Stimulated activated CD8-positive, alpha-beta memory T cell treated with anti-CD3 and anti-CD28 coated beads, Interleukin-12 subunit alpha, Interleukin-12 subunit beta, amount 100 ng/mL, for 4 hours (primary cell): ENCODE measurements at places on chromosomes 2 and 18.

- DNase-seq, result no peak
Measured at GRCh38 chr18:39724652-39725051, 2159.1 kb upstream of the CELF4 start.

DNA sequence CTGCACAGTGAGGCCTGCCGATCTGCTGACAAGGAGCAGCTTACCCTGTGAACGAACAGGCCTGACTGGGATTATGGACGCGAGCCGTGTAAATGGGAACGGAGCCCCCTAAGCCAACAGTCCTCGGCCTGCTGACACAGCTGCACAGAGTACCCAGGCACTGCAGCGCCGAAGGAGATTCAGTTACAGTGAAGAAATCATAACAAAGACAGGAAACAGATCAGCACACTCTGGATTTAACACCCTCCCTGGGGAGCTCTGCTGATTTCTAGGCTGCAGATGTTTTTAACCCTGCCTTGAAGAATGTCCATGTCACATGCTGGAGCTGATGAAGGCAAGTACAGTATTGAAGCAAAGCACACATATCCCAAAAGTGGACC, 43.4 kb downstream of the COLEC12 start:
- DNase-seq, result no peak

GRCh38 chr2:96249654-96250053, 16.1 kb downstream of the TMEM127 start:
- no peak for DNase-seq

DNA sequence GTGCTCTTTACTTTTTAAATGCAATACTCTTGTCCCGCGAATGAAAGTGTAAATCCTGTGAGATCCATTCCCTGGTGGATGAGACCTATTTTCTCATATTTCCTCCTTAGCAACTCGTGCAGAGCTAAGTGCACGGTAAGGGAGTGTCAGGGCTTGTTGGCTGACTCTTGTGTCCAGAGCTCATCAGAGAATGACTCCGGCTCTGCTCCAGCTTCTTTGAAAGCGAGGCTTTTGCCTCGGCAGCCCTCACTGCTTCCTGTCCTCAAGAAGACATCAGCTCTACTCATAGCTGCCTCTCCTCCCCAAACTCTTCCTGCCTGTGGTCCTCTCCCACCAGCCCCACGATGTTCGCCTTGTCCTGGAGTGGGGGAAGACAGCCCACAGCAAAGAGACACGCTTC, 70.7 kb downstream of the LIPG start:
- DNase-seq, result no peak

- DNase-seq, result peak; percentile 25
Measured at GRCh38 chr18:45874491-45875184, 49.2 kb downstream of the SIGLEC15 start.

DNA sequence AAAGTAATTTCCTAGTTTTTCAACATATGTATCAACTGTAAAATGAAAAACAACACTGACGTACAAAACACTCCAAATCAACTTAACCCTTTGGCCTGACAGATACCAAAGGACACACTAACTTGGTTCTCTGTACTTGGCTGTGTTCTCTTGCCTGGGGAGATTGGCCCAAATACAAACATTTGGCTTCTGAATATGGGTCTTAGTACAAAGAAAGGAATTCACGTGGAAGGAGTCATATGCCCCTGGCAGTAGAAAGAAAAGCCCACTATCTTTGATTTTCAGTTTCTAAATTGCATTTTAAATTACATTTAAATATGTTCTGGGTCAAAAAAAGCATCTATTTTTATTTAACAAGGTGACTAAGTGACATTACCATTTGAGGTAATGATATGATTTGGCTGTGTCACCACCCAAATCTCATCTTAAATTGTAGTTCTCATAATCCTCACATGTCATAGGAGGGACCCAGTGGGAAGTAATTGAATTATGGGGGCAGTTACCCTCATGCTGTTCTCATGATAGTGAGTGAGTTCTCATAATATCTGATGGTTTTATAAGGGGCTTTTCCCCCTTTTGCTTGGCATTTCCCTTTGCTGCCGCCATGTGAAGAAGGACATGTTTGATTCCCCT, 153.6 kb upstream of the CCDC195 start:
- no peak for DNase-seq

- DNase-seq, result no peak
Measured at GRCh38 chr2:162992828-162993227, 154.3 kb upstream of the KCNH7 start.

DNA sequence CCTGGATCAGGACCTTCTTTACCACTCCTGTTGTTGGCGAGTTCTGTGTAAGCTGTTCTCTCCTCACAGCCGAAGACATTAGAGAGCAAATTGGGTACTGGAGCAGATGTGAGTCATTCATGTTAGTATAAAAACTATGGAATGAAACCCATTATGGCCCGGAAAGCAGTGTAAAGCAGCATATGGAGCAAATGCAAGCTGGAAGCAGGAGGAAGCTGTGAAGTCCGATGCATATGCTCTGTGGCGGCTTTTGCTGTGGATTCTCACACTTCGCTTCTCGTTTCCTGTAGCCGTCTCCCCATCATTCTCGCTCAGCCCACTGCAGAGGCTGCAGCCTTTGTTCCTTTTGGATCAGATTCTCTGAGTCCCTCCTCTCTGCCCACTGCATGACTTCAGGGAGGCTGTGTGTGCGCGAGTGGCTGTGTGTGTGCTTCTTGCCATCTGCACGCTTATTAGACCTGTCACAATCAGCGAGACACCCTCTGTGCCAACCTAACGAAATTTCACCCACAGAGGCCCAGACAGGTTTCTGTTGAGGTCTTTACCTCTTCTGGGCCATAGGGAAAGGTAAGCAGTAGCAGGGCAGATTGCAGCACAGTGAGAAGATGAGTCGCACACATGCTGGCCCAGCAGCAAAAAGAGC, 3.3 kb upstream of the GALNT14 start:
- no peak for DNase-seq

- no peak for DNase-seq
Measured at GRCh38 chr2:11753452-11753885, 7.0 kb downstream of the LPIN1 start.

DNA sequence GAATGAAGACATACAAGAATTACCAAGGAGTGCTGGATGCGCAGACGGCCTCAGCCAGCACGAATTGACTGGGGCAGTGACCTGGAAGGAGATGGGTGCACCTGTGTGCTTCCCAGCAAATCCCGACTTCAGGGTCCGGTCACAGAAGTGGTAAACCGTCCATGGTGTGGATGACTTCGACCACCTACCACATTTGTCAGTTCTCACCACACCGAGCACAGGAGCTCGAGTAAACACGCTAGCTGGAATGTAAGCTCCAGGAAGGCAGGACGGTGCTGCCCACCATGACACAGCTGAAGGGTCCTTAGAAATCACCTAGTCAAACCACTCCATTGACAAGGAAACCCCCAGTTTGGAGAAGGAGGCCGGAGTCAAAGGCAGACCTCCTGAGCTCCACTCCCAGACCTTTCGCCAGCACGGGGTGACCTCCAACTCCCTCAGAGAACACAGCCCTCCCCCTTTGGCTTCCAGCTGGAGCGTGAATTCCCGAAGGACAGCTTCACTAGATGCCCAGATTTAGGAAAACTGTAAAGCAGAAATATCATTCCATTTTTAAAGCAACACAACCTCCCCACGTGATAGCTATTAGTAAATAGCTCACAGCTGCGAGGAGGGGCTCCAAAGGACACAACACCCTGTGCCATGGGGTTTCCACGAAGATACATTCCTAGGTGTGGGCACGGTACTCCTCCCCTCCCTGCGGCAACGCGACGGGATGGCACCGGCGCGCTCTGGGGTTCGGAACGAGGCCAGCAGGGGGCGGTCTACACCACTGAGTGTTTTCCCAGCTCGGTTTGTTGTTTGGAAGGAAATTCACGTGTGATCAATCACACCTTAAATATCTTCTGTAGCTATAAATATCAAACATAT, 34.1 kb upstream of the GNAL start:
- DNase-seq, result no peak

DNA sequence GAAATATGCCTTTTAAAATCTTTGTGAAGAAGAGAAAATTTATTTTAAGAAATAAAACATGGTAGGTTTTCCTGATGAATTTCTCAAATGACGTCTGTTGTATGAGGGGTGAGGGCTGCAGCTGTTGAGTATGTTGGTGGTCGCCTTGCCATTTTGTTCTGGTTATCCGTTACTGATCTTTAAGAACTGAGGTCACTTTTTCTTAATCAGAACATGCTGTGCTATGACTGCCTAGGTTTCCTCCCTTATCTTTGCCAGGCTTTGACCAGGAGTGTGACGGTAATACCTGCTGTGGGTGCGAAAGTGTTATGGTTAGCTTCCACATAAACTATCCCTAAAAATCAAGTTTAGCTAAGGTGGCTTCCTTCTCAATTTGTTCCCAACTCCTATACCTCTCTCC, 176.9 kb downstream of the DIS3L2 start:
- DNase-seq, result no peak

- no peak for DNase-seq
Measured at GRCh38 chr2:147913701-147914480, 69.1 kb downstream of the ACVR2A start.

DNA sequence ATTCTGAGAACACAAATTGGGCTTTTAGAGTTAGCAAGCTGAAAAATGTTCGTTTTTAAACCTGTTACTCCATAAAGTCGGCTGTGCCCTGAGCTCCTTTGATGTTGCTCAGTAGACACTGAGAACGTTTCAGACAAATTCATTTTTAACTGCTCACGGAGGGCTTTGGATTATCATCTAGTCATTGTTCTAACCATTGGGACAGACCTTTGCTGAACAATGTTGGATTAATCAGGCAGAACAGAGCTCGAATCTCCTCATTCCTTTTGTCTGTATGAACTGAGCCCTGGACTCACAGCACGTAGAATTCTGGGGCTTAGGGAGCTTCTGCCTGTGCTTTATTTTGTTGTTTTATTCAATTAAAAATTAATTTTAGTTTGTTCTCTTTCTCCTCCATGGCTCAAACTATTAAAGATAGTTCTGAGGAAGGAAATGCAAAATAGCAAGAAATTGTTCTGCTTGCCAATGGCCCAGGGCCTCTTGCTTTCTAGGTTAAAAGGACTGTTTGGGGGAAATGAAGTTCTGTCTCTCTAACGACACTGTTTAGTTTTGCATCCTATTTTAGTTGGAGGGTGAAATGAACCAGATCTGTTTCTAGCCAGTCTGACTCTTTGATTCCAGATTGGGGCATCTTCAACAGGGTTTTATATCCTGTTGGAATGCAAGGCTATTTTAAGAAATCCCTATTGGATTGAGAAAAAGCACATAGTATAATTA, 114.7 kb upstream of the CXCR4 start:
- DNase-seq, result no peak

- no peak for DNase-seq
Measured at GRCh38 chr2:27992787-27993401, 102.4 kb downstream of the BABAM2 start.

GRCh38 chr18:10168477-10168876, 254.7 kb downstream of the VAPA start:
- DNase-seq, result no peak

- no peak for DNase-seq
Measured at GRCh38 chr2:181430406-181431118, 26.6 kb upstream of the ITGA4 start.

DNA sequence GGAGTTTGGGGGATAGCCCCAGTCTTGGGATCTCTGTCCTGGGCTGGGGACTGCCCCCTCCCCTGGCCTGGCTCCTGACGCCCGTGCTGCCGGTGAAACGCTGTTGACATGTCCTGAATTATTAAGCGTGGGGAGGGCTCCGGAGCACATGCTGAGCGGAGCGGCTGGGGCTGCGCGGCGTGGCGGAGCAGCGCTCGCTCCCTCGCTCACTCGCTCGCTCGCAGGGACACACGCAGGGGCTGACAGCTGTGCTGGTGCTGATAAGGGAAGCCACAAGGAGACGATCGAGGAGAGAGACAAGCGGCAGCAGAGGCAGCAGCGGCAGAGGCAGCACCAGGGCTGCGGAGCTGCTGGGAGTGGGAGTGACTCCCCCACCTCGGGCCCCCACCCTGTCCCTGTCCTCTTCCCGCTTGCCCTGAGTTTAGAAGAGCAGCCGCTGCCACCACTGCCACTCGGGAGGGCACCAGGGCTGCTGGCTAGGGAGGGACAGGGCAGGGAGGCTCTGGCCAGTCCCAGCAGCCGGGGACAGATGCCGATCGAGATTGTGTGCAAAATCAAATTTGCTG, at the start of gene ASIC4:
Gene ASIC4, plus strand, starts transcription at position 287 of the 566 bp plus-strand sequence. Its CDS starts 243 bp downstream, at position 530.
- no peak for DNase-seq

- DNase-seq, result no peak
Measured at GRCh38 chr2:45688479-45689298, 37.2 kb downstream of the PRKCE start.
